ENCODE measurements at places on chromosomes 2 and 18. TPM values are rescaled to one million over a fixed set of nuclear protein-coding genes. Genes with fewer than 3 reads are reported as not detected.

GRCh38 chr2:199485732-199486335 is 28.1 kb upstream of the SATB2 start:
- H3K27me3 ChIP-seq, result peaks cover 31% of the 10 kb centered on the region
- DNase-seq, result no peak
- no peaks in the 10 kb centered on the region for H3K36me3 ChIP-seq
- no peak overlapping the region for H3K27ac ChIP-seq

- no peak overlapping the region for H3K27ac ChIP-seq
- no peaks in the 10 kb centered on the region for H3K27me3 ChIP-seq
- H3K4me3 ChIP-seq, result no peak overlapping the region
- no peaks in the 10 kb centered on the region for H3K36me3 ChIP-seq
- peaks cover 22% of the 10 kb centered on the region for H3K4me1 ChIP-seq
These were observed 63.4 kb upstream of the SP5 start for GRCh38 chr2:170651624-170652325.

- no peak for DNase-seq
- H3K4me1 ChIP-seq, result peaks cover 1% of the 10 kb centered on the region
- H3K4me3 ChIP-seq, result no peak overlapping the region
- no peak overlapping the region for H3K27ac ChIP-seq
- no peaks in the 10 kb centered on the region for H3K36me3 ChIP-seq
These were observed 129.2 kb downstream of the MEP1B start for GRCh38 chr18:32319084-32319483.

DNA sequence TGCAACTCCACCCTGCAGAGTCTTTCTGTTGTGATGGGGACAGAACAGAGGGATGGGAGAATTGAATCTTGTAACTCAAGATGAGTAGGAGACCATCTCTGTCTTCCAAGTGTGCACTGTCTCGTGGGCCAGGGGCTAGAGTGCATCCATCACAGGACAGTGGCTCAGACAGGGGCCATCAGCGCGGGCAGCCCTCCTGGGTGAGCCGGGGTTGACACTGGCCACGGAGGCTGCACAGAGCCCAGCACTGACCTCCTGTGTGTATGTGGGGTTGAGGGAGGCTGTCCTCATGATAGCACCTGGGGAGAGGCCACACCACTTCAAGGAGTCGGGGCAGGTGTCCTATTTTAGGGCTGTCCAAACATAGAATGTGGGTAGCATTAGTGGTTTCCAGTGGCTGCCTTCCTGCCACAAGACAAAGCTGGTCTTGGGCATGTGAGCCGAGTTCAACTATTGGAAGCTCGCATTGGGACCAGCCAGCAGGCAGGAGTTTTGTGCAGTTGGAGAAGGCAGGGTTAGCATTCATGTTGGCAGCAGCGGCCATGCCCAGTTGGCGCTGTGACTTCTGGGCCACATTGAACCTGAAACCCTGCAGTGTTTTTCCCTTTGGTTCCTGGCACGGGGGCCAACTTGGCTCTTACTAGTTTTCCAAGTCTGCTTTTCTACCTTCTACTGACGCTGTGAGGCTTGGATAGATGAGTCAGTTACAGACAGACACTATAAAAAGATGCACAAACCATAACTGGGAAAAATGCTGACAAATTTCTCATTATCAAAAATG is 45.3 kb downstream of the ACOXL start:
- no peaks in the 10 kb centered on the region for H3K4me1 ChIP-seq
- no peaks in the 10 kb centered on the region for H3K36me3 ChIP-seq
- DNase-seq, result no peak

DNA sequence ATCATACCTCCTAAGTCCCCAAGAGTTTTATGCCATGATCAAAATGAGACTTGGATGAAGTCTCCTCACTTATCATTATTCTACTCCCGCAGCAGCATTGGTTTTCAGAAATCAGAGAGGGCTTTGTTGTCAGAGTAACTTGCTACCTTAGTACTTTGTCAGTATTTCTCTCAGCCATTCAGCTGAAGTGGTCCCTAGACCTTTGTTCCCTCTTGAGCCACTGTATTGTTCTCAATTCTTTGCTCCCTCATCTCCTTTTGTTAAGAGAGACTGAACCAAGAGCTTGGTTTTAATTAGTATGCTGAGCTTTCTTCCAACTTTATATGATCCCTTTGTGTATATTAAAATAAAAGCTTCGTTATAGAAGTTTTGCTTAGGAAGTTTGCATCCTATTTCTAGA is 133.4 kb downstream of the DOCK10 start:
- no peaks in the 10 kb centered on the region for H3K36me3 ChIP-seq
- H3K4me1 ChIP-seq, result peaks cover 16% of the 10 kb centered on the region
- no peak for DNase-seq
- no peak overlapping the region for H3K27ac ChIP-seq
- H3K4me3 ChIP-seq, result no peak overlapping the region

- H3K36me3 ChIP-seq, result no peaks in the 10 kb centered on the region
- no peak overlapping the region for H3K27ac ChIP-seq
- no peaks in the 10 kb centered on the region for H3K4me1 ChIP-seq
- no peak overlapping the region for H3K4me3 ChIP-seq
These were observed 718.1 kb downstream of the GALR1 start for GRCh38 chr18:77967791-77968190.

DNA sequence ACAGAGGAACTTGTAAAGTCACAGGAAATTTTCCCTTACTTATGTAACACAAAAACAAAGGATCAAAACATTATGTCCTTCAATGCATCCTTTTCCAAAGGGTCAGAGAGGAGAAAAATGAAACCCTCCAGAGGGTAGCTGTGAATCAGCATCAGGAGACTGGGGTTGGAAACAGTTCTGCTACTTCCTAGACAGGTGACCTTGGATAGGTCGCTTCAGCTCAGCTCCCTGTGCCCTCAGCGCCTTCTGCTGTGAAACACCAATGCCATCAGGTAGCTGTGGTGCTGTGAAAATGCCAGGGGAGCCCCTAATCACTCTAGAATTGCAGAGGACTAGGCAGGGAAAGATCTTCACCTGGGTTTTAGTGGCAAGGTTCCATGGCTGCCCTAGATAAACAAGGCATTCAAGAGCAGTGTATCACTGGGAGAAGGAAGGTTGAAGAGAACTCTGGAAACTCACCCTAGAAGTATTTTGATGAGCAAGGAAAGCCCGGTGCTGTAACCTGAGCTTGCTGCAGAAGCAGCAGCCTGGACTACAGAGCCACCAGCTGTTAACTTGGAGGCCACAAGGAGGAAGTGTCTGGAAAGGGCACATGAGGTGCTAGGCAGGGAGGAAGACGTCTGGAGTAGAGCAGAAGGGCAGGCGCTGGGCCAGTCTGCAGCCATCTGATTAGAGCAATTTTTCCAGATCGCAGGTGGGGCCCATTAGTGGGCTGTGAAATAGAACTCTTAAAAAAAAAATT is 100.7 kb upstream of the MCFD2 start:
- H3K4me1 ChIP-seq, result peaks cover 34% of the 10 kb centered on the region
- H3K36me3 ChIP-seq, result peaks cover 7% of the 10 kb centered on the region
- H3K27me3 ChIP-seq, result no peaks in the 10 kb centered on the region
- H3K4me3 ChIP-seq, result no peak overlapping the region

DNA sequence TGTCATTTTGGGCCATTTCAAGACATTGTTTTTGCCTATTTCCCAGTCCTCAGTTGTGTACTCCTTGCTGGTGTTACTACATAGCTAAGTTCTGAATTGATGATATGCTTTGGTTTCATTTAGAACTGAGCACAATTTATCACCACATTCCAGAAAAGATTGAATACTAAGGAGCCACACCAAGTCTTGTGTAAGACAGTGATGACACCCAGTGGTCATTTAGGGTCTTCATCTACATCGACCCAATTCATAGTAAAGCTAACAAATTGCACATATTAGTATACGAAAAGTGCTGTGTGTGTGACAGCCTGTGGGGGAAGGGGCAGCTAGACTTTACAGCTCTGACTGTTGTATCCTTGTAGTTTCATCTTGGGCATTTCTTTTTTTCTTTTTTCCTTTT is 10.9 kb upstream of the DLX2 start:
- no peaks in the 10 kb centered on the region for H3K4me1 ChIP-seq
- DNase-seq, result no peak
- peaks cover 27% of the 10 kb centered on the region for H3K27me3 ChIP-seq
- no peak overlapping the region for H3K4me3 ChIP-seq

GRCh38 chr2:190335225-190335559 is 8.2 kb upstream of the INPP1 start:
- no peak for DNase-seq
- no peak overlapping the region for H3K4me3 ChIP-seq
- no peaks in the 10 kb centered on the region for H3K27me3 ChIP-seq
- no peak overlapping the region for H3K27ac ChIP-seq
- peaks cover 12% of the 10 kb centered on the region for H3K4me1 ChIP-seq

DNA sequence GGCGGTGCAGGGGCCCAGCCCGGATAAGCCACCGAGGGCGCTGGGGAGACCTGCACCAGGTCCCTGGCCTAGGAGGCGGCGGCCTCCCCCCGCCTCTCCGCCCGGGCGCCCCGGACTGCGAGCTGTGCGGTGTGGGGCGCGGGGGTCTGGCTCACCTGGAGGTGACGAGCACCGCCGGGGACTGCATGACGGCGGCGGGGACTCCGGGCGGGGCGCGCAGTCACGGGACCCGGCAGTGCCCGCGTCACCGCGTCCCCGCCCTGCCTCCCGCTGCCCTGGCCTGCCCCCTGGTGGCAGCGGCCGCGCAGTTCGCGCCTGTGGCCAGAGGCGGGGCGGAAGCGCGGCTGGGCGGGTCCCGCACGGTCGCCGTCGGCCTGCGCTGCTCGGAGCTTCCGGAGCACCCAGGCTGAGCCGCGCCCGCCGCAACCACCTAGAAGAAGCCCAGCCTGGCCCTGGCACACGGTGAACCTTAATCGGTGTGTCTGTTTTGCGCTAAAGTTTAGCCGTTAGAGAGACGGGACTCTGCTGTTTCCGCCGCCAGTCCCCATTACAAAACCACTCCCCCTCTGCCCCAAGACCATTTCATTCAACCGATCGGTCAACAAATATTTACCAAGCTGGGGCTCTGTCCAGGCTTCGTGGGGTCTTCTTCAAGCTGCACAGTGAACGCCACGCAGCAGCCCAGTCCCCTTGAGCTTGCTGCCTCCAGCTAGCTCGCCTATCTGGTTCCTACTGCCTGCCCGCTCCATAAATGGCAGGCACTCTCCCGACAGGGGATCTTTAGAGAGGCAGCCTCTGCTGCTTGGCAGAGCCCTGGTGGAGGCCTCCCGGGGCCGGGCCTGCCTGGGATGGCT is at the start of gene HS1BP3:
Gene HS1BP3 (minus strand): TSS at position 222 of the 854 bp plus-strand sequence. CDS start 35 bp downstream, at position 187.
- peak; percentile 92 for DNase-seq
- no peaks in the 10 kb centered on the region for H3K36me3 ChIP-seq
- H3K4me1 ChIP-seq, result peaks cover 26% of the 10 kb centered on the region

GRCh38 chr2:180279581-180279980 is 272.5 kb upstream of the CWC22 start:
- no peaks in the 10 kb centered on the region for H3K36me3 ChIP-seq
- no peak for DNase-seq
- no peaks in the 10 kb centered on the region for H3K4me1 ChIP-seq
- no peak overlapping the region for H3K27ac ChIP-seq
- no peaks in the 10 kb centered on the region for H3K27me3 ChIP-seq

- no peak for DNase-seq
- no peaks in the 10 kb centered on the region for H3K36me3 ChIP-seq
- H3K27me3 ChIP-seq, result no peaks in the 10 kb centered on the region
- peak overlapping the region; percentile 75 for H3K27ac ChIP-seq
These were observed 83.6 kb downstream of the CDC42EP3 start for GRCh38 chr2:37587817-37588216.

POTEJ gene
- not detected for total RNA-seq

EXOC6B gene
- total RNA-seq, result 46.1 TPM

PTPRN gene
- 17.5 TPM for total RNA-seq

UPP2 gene
- total RNA-seq, result not detected

MBP gene
- total RNA-seq, result 14.5 TPM

CBLN2 gene
- 6.2 TPM for total RNA-seq

TYMS gene
- total RNA-seq, result 65.3 TPM

SDC1 gene
- total RNA-seq, result 164 TPM
